ENCODE measurements at places on chromosomes 5 and 9. TPM values are rescaled to one million over a fixed set of nuclear protein-coding genes. Genes with fewer than 3 reads are reported as not detected.

GRCh38 chr9:125399666-125400065 is 138.0 kb downstream of the GAPVD1 start:
- no peak for DNase-seq
- no peaks in the 10 kb centered on the region for H3K36me3 ChIP-seq
- H3K27ac ChIP-seq, result no peak overlapping the region
- no peaks in the 10 kb centered on the region for H3K4me1 ChIP-seq
- no peaks in the 10 kb centered on the region for H3K27me3 ChIP-seq
- no peak overlapping the region for H3K4me3 ChIP-seq

DNA sequence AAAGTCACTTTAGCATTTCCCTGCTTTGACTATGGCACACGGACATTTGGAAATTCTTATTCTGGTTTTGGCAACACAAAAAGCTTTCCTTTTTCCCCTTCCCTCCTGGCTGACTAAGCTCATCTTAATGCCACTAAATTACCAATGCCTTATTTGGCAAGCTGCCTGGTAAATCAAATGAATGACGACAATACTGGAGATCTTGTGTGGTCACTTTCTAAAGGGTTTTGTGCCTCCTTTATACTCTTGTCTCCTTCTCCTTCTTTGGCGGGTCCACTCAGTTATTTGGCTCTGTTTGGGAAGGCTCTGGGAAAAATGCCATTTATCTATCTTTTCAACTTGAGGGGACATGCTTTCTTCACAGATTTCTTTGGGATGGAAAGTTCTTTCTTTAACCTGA is 34.9 kb downstream of the SH3GL2 start:
- no peaks in the 10 kb centered on the region for H3K4me1 ChIP-seq
- no peaks in the 10 kb centered on the region for H3K27me3 ChIP-seq
- DNase-seq, result no peak
- no peak overlapping the region for H3K4me3 ChIP-seq
- H3K36me3 ChIP-seq, result no peaks in the 10 kb centered on the region

DNA sequence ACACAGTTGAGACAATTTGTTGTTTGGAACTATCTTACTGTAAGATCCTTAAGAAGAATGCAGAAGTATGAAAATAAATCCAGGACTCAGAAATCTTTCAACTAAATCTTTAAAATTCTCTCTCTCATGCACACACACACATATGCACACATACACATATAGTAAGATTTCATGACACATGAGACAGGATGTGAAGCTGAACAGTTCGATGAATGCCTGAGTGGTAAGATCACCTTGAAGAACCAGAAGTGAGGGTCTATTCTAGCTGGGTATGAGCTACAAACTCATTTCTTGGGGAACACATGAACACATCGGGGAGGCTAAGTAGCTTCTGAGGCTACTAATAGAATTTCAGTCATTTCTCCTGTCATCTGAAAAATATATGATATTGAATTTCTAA is 153.6 kb downstream of the TMC1 start:
- no peaks in the 10 kb centered on the region for H3K36me3 ChIP-seq
- DNase-seq, result no peak
- peaks cover 8% of the 10 kb centered on the region for H3K27me3 ChIP-seq
- H3K27ac ChIP-seq, result no peak overlapping the region
- H3K4me3 ChIP-seq, result no peak overlapping the region

- no peak overlapping the region for H3K4me3 ChIP-seq
- H3K27me3 ChIP-seq, result no peaks in the 10 kb centered on the region
- peaks cover 76% of the 10 kb centered on the region for H3K36me3 ChIP-seq
- peak overlapping the region; percentile 82 for H3K27ac ChIP-seq
- no peak for DNase-seq
These were observed 60.6 kb downstream of the CYFIP2 start for GRCh38 chr5:157326440-157327005.

- H3K36me3 ChIP-seq, result no peaks in the 10 kb centered on the region
- no peaks in the 10 kb centered on the region for H3K27me3 ChIP-seq
- no peak overlapping the region for H3K27ac ChIP-seq
- no peak for DNase-seq
- no peak overlapping the region for H3K4me3 ChIP-seq
These were observed 176.0 kb downstream of the MED10 start for GRCh38 chr5:6202149-6202967.

- H3K27ac ChIP-seq, result no peak overlapping the region
- no peaks in the 10 kb centered on the region for H3K27me3 ChIP-seq
- H3K36me3 ChIP-seq, result peaks cover 17% of the 10 kb centered on the region
- H3K4me1 ChIP-seq, result peaks cover 25% of the 10 kb centered on the region
- DNase-seq, result no peak
These were observed 249.0 kb downstream of the ARHGAP26 start for GRCh38 chr5:143019157-143019556.

GRCh38 chr5:152503206-152503605 is 98.1 kb upstream of the NMUR2 start:
- H3K4me3 ChIP-seq, result no peak overlapping the region
- H3K4me1 ChIP-seq, result no peaks in the 10 kb centered on the region
- peaks cover 9% of the 10 kb centered on the region for H3K27me3 ChIP-seq
- DNase-seq, result no peak
- H3K27ac ChIP-seq, result no peak overlapping the region
- no peaks in the 10 kb centered on the region for H3K36me3 ChIP-seq

DNA sequence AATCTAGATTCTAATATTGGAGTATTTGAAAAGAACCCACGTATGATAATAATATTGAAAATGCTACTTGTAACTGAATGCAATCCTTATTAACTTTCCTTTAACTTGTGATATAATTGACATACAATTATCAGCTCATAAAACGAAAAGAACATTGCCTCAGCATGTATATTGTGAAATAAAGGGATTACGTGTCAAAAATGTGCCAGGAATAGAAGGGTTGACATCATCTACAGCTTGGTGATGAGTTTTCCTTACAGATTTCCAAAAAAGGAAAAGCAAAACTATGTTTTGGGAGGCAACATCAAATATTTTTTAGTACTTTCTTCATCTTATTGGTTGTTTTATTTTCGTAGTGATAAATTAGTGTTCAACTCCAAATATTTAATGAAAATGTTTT is 266.0 kb upstream of the PTGER4 start:
- no peak for DNase-seq
- no peaks in the 10 kb centered on the region for H3K27me3 ChIP-seq
- no peak overlapping the region for H3K4me3 ChIP-seq
- H3K27ac ChIP-seq, result no peak overlapping the region
- H3K36me3 ChIP-seq, result peaks cover 17% of the 10 kb centered on the region

GRCh38 chr9:25994605-25995004 is 316.4 kb upstream of the TUSC1 start:
- DNase-seq, result no peak
- H3K4me3 ChIP-seq, result no peak overlapping the region
- no peaks in the 10 kb centered on the region for H3K36me3 ChIP-seq
- H3K4me1 ChIP-seq, result no peaks in the 10 kb centered on the region
- no peak overlapping the region for H3K27ac ChIP-seq

Gene MAT2B
- 94.4 TPM for total RNA-seq

Gene STPG3
- total RNA-seq, result not detected

Gene NMUR2
- not detected for total RNA-seq

Gene HTR4
- total RNA-seq, result not detected

Data from activated CD4-positive, alpha-beta T cell treated with anti-CD3 and anti-CD28 coated beads, Interleukin-2, amount 10 ng/mL, durations not matched to agents 7 days and 5 days (primary cell).